C1 segment of cervical spinal cord (tissue), 14 donors: ENCODE measurements at places on chromosomes 4 and X.
A peak's percentile ranks its signal among the peaks of the same experiment; 100 is the strongest.

GRCh38 chr4:167234316-167234881 is at the start of gene SPOCK3:
Gene SPOCK3, minus strand, starts transcription at chr4:167234494.
- DNase-seq: peak; percentile 22

DNA sequence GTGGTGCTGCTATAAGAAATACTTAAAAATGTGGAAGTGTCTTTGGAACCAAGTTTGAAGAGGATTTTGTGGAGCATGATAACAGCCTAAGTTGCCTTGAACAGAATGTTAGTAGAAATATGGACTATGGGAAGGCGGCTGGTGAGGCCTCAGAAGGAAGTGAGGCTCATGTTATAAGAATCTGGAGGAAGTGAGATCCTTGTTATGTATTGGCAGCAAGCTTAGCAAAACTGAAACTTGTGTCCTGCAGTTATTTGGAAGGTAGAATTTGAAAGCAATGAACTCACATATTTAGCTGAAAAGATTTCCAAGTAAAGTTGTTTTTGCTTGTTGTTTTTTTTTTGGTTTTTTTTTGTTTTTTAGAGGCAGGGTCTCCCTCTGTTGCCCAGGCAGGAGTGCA is 13.6 kb upstream of the MED14 start:
- no peak for DNase-seq

DNA sequence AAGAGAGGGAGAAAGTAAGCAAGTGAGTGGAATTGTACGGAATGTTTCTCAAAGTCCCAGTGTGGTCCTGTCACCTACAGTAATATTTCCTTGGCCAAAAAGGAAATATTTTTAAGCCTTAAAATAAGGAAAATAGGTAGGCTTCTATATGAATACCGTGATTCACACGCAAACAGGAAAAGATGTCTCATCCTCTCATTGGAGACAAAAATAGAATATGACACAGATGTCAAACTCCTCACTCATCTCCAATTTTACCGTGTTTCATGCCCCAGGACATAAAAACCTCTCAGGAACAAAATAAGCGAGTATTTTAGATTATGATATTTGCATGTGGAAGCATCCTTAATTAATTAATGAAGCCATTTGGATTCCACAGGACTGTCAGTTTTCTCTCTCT is 1269.5 kb downstream of the RAPGEF2 start:
- DNase-seq: no peak

- DNase-seq: no peak
Observed at GRCh38 chr4:33381816-33382215, 2661.6 kb downstream of the PCDH7 start.

DNA sequence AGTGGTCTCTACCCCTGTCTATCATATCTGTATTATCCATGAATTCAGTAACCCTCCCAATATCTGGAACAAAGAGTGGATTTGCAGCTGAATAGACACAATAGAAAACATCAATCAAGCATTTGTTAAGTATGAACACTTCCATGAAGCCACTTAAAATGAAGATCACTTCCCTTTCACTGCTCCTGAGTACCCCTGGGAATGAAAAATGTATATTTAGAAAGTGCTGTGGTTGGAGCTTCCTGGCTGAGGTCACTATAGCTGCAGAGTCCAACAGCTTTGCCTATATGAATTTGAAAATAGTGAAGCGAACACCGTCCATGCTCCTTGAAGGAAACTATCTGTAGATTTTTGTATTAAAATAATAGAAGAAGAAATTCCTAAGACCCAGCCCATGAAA is 227.0 kb downstream of the DTHD1 start:
- no peak for DNase-seq
